ENCODE measurements at places on chromosomes 5 and 9. TPM values are rescaled to one million over a fixed set of nuclear protein-coding genes. Genes with fewer than 3 reads are reported as not detected.

The SPATA31A3 gene
- polyA plus RNA-seq, result not detected

The RCL1 gene
- 21.6 TPM for polyA plus RNA-seq

The CDO1 gene
- polyA plus RNA-seq, result 62.2 TPM

The CCL27 gene
- polyA plus RNA-seq, result 0.77 TPM

The GRXCR2 gene
- polyA plus RNA-seq, result not detected

The LMX1B gene
- polyA plus RNA-seq, result 0.31 TPM

The CDH18 gene
- polyA plus RNA-seq, result 1.3 TPM

The RNF208 gene
- polyA plus RNA-seq, result 7.8 TPM

The LPCAT1 gene
- polyA plus RNA-seq, result 113 TPM

The DCTN4 gene
- 64.2 TPM for polyA plus RNA-seq

GRCh38 chr5:18944771-18945170 lies 1043.2 kb downstream of the CDH18 start:
- DNase-seq, result no peak

DNA sequence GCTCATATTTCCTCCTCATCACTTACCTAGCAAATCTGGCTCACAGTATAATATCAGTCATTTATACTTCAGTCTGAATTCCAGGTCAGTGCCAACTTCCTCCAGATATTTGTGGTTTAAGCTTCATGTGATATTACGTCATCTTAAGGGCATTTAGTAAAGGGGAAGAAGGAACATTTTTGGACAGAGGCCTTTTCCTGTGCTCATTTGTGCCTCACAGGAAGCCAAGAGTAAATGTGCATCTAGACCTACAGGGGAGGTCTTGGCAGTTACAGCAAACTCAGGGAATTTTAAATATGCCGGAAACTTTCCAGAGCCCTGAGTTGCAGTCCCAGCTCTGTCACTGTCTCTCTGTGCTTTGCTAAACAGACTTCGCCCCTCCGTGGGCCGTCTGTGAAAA lies 12.3 kb upstream of the KCNIP1 start:
- no peak for DNase-seq

DNA sequence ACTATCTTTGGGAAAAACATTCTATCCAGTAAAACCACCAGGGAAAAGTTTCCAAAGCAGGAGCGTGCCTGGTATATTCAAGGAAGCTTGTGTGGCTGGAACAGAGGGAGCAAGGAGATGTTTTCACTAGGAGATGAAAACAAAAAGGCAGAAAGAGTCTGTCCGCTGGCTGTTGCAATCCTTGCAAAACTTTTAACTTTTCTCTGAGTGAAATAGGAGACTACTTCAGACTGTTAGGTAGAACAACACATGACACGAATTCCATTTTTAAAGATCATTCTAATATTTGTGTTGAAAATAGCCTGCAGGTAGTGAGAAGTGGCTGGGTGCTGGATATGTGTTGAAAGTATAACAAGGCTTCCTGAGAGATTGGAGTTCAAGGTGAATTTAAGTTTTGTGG lies 69.5 kb downstream of the PRR16 start:
- DNase-seq, result no peak

DNA sequence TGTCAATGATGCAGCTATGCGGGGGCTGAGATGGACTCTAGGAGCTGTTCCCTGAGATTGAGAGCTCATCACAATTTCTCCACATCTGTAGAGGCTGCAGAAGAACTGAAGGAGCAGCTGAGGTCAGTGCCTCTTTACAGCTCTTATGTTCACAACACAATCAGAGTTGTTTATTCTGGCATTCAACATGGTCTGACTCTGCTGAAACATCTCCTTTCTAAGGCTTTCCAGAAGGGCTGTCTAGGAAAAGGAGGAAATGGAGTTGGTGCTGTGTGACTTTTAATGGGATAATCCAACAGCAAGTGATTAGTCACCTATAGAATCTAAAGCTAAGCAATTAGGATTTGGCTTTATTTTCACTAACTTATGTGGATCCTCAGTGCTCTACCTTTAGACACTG lies 6.0 kb downstream of the POU5F2 start:
- no peak for DNase-seq

GRCh38 chr9:26856413-26857032 lies 36.1 kb downstream of the CAAP1 start:
- no peak for DNase-seq

GRCh38 chr5:106822851-106823250 lies 847.9 kb downstream of the EFNA5 start:
- no peak for DNase-seq

- DNase-seq, result no peak
Measured at GRCh38 chr5:167940911-167941310, 350.5 kb upstream of the WWC1 start.

- DNase-seq, result no peak
Measured at GRCh38 chr9:96222132-96222531, 79.8 kb downstream of the HSD17B3 start.

DNA sequence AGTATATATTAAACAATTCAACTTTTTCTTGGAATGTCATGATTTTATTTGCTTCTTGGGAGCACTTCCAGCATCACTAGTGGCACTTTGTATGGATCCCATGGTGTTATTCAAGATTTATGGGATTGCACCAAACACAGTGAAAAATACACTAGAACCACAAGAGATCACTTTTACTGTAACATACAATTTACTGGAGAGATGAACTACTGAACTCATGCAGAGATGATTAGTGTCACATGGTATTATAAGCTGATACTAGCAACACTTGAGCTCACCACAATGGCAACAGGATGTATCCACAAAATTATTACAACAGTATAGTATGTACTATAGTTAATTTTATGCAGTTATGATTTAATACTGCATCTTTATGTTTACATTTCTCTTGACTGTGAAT lies 16.3 kb upstream of the SLC36A2 start:
- no peak for DNase-seq

DNA sequence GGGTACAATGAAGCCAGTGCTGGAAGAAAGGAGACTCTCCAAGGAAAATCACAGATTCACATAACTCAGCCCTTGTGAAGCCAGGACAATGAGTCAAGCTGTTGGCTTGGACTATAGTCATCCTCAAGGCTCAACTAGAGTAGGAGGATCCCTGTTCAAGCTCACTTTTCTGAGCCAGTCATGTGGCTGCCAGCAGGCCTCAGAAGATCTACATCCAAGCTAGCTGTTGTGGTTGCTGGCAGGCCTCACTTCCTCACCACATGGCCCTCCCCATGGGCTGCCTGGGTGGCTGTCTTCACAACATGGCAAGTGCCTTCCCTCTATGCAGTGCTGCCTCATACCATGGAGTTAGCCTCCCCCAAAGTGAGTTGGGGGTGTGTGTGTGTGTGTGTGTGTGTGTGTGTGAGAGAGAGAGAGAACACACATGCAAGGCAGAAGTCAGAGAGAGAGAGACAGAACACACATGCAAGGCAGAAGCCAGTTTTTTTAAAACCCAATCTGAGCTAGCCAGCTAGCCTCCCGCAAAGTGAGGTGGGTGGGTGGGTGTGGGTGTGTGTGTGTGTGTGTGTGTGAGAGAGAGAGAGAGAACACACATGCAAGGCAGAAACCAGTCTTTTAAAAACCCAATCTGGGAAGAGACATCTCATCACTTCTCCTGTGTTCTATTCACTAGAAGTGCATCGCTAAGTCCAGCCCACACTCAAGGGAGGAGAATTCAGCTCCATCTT lies 17.1 kb downstream of the SCAI start:
- DNase-seq, result peak; percentile 90

DNA sequence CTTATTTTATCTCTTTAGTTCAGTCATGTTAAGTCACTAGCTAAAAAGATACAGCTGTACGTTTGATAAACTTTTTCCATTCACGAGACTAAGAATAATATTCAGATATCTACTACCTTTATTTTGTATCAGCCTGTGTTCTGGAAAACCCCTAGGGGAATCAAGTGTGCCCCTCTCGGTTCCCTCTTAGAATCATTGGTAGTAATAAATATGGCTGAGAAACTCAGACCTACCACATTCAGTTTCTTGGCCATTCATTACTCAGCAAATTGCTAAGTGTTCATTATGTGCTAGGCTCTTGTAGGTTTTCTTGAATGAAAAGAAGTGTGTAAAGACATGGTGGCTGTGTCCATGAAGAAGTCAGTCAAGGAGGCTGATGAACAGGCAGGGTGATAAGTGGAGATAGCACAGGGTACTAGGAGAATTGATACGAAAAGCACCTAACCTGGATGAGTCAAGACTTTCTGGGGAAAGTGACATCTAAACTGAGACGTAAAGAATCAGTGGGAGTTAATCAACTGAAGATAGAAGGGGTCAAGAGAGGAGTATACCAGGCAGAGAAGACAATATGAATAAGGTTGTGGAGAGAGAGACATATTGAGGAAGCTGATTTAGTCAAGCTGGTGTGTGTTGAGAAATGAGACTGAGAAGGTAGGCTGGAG lies 86.2 kb downstream of the CSNK1G3 start:
- DNase-seq, result no peak

DNA sequence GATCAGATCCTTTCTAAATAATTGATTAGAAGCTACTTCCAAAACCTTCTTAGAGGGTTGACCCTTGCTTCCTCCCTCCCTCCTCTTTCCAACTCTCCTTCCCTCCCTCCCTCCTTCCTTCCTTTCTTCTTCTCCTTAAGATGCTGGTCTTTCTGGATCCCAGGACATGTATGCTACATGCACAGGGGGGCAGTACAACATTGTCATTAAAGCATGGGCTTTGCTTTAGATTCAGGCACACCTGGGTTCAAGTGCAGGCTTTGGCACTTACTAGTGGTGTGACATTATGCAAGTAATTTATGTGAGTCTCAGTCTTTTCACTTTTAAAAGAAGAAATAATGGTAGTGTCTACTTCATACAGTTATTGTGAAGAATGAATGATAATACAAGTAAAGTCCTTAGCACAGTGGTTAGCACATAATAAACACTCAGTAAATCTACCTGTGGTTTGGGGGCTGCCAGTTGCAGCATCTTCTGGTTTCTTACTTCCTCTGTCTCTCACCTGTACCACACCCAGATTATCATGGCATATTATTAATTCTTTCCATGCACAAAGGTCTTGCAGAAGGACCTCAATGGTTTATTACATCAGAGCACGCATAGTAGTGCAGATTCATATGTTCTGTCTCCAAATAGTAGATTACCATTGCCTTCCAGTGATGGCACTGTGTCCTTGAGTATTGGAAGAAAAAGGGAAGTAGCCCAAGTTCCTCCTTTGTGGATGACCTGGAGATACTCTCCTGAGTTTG lies 154.1 kb downstream of the ARHGAP26 start:
- no peak for DNase-seq

GRCh38 chr9:78278177-78278777 lies 18.6 kb upstream of the PSAT1 start:
- DNase-seq, result peak; percentile 68

DNA sequence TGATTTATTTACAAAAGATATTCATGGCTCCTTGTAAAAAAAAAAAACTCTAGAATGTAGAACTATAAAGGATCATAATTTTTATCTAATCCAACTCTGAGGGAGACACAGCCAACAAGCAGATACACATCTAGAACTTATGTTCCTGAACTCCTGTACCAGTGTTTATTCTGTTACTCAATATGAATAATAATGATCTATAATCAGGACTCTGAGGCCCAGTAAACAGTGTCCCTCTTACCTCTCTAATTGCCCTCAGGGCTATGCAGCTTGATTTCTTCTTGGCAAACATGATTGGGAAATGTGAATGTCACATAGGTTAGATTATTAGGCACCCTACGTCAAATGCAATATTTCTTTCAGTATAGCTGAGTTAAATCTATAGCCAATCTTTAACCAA lies 391.6 kb upstream of the RPS23 start:
- no peak for DNase-seq

DNA sequence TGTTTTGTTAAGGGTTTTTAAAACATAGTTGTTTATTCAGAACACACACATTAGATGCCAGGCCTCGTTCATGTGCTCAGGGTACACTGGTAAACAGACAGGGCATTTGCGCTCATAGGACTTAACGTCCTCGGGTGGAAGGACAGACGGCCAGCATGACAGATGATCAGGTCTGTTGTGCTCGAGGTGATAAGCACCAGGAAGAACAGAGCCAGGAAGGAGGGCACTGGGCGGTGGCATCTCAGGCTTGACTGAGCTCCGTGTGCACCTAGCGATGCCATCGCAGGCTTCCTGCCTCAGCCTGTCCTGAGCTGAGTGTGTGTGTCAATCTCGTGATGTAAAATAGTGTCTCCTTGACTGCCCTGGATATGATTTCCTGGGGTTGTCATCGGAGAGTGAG lies 96.5 kb downstream of the EHMT1 start:
- no peak for DNase-seq

DNA sequence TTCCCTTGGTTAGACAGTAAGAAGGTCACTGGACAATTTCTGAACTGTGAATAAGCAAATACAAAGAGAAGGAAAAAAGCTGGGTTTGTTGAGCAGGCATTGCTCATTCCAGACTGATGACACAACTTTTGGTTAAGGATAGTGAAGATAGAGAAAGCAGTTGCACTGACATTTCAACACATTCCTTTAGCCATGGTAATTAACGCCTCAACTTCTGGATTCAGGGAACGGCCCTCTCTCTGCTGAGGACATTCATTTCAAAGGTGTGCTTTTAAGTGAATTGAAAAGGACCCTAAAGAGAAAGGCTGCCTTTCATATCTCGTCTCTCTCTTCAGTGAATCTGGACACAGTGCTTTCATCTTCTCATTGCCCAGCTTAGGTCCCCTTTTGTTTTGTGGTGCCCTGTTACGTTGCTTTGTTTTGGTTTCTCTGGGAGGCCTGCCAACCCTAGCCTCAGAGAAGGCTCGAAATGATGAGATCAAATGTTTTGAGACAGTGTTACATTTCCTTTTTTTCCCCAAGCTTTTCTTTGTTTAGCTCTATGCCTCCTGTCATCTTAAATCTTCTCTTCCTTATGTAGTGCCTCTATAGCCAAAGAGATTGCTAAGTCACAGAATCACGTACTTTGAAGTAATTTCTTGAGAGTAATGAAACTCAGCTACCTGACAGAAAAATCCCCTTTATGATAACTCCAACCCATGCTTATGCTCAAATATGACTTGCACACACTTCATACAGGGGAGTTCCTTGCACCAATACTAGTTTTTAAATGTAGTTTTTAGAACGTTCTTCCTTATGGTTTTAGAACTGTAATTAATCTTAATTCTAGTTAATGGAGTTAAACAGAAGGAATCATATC lies 94.4 kb upstream of the IFNE start:
- DNase-seq, result no peak

- DNase-seq, result no peak
Measured at GRCh38 chr5:137142346-137142745, 356.8 kb downstream of the SPOCK1 start.

DNA sequence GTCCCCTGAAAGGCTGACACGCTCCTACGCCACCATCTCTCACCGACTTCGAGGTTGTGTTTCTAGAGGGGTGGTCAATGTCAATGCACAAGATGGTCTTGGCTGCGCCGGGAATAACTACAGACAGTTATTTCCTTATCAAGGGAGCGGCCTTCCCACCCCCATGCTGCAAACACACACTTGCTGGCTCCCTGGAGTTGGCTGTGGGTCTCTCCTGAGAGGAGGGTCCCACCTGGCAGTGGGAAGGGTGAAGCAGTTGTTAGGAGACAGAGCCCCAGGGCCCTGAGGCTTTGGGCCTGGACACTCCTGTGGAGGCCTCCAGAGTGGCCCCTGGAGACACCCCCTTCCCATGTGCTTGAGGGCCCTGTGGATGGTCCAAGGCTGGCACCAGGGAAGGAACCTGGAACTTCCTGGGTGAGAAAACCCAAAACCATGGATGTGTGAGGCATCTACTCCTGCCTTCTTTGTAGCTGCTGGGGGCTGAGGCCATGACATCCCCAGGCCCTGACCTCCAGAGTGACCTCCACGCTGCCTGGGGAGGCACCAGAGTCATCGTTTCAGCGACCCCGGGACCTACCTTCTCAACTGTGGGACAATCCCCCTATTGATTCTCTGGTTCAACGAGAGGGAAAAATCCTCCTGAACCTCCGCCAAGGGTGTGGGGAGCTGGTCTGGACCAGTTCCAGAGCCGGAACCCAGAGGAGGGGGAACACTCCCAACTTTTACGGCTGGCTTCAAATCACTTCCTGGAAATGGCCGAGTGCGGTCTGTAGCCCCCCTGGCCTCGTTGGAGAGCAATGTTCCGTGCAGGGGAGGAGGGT lies 101.1 kb upstream of the COL5A1 start:
- DNase-seq, result no peak

Data from left lung (tissue), 14 donors.